Left lobe of liver (tissue), 2 donors: ENCODE measurements at places on chromosomes 5 and 9. TPM values are rescaled to one million over a fixed set of nuclear protein-coding genes. Genes with fewer than 3 reads are reported as not detected.

- no peak for DNase-seq
Measured at GRCh38 chr9:136844761-136845464, 2.6 kb downstream of the AJM1 start.

GRCh38 chr5:40515476-40515875, 164.2 kb upstream of the PTGER4 start:
- DNase-seq = no peak

- no peak for DNase-seq
Measured at GRCh38 chr5:173090639-173091038, 34.5 kb downstream of the CREBRF start.

DNA sequence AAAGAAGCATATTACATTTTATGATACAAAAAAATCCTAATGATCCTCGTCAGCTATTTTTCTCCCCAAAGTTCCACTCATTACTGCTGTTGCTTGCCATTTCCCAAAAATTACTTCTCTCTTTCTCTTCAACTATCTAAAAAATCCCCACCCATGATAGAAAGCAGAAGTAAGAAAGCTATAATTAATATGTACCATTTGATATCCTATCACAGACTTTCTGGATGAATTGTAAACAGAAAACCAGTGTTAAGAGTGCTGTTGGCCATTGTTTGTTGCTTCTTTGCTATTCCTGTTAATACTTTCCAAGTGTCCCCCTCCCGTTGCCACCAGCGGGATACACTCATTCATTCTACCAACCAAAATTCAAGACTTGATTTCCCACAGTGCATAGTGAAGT, 136.3 kb upstream of the SMARCA2 start:
- DNase-seq = no peak

GZMA gene
- not detected for total RNA-seq

IL31RA gene
- total RNA-seq = not detected

KCNMB1 gene
- 0.23 TPM for total RNA-seq
